ENCODE measurements at places on chromosomes 6 and 20.

DNA sequence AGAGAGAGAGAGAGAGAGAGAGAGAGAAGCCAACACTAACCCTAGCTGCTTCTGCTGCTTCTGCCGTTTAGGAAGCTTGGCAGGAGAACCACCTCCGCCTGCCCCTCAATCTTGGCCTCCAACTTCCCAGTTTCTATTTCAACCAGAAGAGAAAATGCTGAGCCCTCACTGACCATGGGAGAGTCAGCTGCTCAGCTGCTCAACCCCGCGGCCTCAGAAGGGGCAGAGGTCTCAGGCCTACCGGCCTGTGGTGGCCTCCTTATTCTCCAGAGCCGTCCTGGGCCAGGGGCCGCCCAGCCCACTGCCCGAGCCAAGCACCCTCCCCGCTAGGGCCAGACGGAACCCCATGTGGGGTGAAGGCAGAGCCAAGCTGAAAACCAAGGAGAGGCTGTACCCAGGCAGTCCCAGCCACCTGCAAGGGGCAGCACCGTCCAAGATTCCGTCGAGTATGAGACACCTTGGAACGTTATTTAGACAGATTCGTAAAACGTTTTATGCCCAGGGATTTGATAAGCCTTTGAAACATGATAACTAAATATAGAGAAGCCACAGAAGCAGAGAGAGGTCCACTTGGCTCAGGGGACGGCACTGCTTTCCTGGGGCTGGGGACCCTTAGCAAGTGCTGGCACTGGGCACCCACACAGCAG lies 116.6 kb downstream of the DLL1 start:
- DNase-seq = no peak

DNA sequence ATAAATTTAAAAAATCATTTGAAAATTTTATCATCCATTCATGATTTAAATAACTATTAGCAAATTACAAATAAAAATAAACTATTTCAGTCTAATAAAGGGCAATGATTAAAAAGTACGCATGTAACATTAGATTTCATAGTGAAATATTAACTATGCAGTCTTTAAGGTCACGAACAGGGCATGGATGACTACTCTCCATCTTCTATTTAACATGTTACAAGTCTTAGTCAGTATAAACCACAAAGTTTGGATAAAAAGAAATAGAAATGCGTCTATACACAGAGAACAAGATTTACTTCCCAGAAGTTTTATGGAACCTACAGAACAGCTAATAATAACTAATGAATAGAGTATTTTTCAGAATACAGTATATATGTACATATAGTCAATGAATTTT lies 1016.0 kb downstream of the EYS start:
- no peak for DNase-seq

- no peak for DNase-seq
Measured at GRCh38 chr20:33020278-33021161, 10.9 kb upstream of the BPIFB6 start.

DNA sequence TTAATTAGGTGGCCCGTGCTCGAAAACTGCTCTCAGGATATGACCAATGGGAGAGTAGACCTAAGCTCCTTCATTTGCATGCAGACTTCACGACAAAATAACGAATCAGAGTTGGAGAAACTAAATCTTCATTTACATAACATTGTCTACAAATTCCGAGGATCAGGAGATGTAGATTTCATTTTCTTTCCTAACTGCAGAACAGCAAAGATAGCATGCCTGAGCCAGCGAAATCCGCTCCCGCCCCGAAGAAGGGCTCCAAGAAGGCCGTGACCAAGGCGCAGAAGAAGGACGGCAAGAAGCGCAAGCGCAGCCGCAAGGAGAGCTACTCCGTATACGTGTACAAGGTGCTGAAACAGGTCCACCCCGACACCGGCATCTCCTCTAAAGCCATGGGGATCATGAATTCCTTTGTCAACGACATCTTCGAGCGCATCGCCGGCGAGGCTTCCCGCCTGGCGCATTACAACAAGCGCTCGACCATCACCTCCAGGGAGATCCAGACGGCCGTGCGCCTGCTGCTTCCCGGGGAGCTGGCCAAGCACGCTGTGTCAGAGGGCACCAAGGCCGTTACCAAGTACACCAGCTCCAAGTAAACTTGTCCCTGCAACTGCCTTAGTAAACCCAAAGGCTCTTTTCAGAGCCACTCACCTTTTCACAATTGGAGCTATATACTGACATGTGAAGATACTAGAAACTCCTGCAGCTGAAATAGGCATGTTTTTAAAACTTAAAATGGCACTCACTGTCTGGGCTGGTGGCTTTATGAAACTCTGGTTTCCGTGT lies 96.5 kb downstream of the HFE start:
- no peak for DNase-seq

GRCh38 chr6:116550796-116551195 lies 2.8 kb upstream of the CALHM4 start:
- no peak for DNase-seq

DNA sequence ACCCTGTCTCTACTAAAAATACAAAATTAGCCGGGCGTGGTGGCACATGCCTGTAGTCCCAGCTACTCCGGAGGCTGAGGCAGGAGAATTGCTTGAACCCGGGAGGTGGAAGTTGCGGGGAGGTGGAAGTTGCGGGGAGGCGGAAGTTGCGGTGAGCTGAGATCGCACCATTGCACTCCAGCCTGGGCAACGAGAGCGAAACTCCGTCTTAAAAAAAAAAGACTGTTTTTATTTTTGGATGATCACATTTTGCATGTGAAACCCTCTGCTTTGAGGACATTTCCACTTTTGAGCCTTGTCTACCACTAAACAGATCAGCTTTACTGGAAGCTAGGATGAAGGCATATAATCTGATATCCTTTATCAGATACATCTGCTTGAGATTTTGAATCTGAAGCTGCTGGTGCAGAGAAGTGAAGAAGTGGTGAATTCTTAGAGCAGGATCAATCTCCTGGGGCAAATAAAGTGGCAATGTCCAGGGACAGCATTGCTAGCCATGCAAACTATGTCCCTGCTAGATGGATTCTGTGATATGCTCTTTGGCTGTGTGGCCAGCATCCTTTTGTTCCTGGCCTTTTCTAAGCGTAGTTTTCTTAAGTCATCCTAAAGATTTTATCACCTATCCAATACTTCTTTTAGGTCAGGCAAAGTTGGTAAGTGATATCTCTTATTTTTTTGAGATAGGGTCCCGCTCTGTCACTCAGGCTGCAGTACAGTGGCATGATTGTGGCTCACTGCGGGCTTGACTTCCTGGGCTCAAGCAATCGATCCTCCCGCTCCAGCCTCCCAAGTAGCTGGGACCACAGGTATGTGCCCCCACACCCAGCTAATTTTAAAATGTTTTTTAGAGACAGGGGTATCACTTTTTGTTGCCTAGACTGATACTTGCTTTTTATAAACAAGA lies 23.3 kb downstream of the RBL1 start:
- no peak for DNase-seq

All from NCI-H510A treated with DMSO at 0.1 percent for 48 hours (cell line).